Stimulated activated CD4-positive, alpha-beta T cell treated with anti-CD3 and anti-CD28 coated beads, TNF-alpha, amount 100 ng/mL, for 24 hours (primary cell): ENCODE measurements at places on chromosomes 5 and 9.

DNA sequence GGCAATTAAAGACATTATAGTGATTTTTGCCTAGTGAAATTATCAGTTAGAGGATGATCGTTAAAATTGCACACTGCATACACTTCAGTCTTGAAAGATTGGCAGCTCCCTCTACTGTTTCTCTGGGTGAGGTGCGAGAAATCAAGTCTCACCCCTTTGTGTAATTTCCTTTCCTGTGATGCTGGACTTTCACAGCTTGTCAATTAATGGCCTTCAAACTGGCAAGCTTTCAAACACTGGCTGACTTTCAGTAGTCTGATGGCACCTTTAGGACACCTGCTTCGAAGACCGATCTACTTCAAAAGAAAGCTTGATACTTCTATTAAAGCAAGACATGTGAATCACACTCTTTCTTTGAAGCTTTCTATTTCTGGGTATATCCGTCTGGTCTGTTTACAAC is 706.7 kb upstream of the PTPRD start:
- DNase-seq = no peak

GRCh38 chr5:73523861-73524260 is 25.6 kb downstream of the BTF3 start:
- no peak for DNase-seq

GRCh38 chr9:69888856-69889585 is 68.4 kb downstream of the CFAP95 start:
- no peak for DNase-seq

- DNase-seq = no peak
These were observed 113.0 kb downstream of the KLHL3 start for GRCh38 chr5:137622850-137623249.

GRCh38 chr5:36383942-36384341 is 82.2 kb upstream of the RANBP3L start:
- DNase-seq = no peak

DNA sequence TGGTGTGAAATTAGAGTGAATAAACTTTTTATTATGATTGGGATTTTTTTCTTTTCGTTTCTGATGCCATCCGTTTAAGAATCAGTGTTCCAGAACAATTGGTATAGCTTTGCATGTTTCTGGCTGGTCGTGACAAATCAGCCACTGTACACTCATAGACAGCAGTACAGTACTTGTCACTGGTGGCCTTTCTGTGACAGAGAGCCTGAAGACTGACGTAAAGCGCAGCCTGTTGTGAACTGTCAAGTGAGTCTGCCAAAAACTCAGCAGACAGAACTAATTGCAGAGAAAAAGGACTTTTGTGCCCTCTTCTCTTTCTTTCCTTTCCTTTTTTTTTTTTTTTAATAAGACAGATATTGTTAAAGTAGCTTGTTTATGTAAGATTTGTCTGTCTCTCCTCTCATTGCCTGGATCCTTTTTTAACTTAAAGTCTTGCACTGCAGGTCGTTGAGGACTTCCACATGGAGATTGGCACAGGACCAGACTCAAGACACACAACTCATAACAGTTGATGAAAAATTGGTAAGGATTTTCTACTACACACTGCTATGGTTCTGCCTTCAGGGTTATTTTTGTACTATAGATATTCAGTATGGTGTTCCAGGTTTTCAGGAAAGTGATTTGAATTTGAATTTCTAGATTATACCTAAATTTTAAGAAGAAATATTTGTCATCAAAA is 42.7 kb downstream of the NDUFS4 start:
- DNase-seq = no peak

DNA sequence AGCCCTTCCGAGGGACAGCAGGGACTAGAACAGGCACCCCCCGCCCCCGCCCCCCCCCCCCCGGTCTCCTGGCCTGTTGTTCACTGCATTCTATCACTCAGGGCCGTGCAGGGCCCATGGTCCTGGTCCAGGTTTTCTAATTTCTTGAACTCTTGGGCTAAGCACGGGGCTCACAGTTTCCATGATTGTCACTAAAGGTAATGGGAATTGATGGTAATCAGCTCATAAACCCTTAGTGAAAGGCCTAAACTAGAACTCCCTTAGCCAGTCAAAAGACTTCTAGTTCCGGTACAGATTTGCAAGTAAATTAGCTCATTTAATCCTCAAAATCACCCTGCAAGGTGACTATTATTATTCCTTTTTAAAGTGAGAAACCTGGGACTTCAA is 14.7 kb upstream of the PWWP2A start:
- no peak for DNase-seq

GRCh38 chr5:63439537-63439936 is 522.7 kb downstream of the HTR1A start:
- no peak for DNase-seq

DNA sequence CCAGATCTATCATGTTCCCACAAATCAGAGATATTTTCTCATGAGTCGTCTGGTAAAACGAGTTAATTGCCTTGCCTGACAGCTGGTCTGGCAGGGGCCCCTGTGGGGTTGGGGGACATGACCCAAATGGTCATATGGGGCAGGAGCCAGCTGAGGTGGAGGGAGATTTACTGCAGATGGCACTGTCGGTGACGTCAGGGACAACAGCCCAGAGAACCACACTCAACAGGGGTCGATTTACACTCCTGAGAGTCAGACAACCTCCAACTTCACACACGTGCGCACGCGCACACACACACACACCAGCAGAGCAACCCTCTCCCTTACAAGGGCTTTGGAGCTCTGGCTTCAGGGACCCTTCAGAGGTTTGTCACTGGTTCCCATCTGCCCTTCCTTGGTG is 23.4 kb upstream of the GABRP start:
- DNase-seq = no peak

GRCh38 chr5:149434162-149435014 is 55.3 kb upstream of the IL17B start:
- DNase-seq = peak; percentile 36

GRCh38 chr9:70392850-70393249 is 21.6 kb downstream of the KLF9 start:
- DNase-seq = no peak

GRCh38 chr9:28720746-28721145 is 1147.5 kb upstream of the C9orf72 start:
- no peak for DNase-seq

- DNase-seq = no peak
These were observed 205.8 kb downstream of the GABBR2 start for GRCh38 chr9:98502976-98503325.

DNA sequence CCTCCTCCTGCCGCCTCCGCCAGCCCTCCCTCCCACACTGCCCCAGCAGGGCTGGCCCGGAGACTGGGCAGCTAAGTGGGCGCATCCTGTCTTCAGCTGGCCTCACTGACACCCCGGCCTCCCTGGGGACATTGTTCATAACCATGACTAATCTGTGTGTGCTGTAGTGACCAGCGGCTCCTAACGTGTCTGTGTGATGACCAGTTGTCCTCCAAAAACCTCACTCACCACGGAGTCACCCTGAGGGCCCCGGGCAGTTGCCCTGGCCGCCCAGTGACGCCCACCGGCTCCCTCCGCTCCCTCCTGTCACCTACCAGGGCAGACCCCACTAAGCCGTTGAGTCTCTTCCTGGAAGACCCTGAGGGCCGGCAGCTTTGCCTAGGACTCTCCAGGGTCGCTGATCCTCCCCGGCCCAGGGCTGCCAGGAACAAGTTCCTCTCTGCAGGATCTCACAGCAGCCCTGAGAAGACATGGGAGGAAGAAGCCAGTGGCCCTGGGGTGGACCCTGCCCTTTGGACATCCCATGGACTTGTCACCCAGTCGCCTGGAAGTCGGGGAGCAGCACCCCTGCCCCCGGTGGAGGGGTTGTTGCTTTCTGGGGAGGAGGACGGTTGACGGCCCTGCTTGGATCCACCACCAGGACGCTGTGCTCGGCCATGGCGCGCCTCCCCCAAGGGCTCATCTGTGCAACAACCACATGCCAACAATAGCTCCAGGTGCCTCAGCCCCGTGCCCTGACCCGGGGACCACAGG is 110.2 kb upstream of the LMX1B start:
- DNase-seq = no peak

GRCh38 chr9:119273325-119273904 is 95.8 kb downstream of the BRINP1 start:
- DNase-seq = no peak

GRCh38 chr9:130049431-130050210 is 4.1 kb upstream of the GPR107 start:
- DNase-seq = no peak

- no peak for DNase-seq
These were observed 89.0 kb downstream of the NLN start for GRCh38 chr5:65811004-65811403.

DNA sequence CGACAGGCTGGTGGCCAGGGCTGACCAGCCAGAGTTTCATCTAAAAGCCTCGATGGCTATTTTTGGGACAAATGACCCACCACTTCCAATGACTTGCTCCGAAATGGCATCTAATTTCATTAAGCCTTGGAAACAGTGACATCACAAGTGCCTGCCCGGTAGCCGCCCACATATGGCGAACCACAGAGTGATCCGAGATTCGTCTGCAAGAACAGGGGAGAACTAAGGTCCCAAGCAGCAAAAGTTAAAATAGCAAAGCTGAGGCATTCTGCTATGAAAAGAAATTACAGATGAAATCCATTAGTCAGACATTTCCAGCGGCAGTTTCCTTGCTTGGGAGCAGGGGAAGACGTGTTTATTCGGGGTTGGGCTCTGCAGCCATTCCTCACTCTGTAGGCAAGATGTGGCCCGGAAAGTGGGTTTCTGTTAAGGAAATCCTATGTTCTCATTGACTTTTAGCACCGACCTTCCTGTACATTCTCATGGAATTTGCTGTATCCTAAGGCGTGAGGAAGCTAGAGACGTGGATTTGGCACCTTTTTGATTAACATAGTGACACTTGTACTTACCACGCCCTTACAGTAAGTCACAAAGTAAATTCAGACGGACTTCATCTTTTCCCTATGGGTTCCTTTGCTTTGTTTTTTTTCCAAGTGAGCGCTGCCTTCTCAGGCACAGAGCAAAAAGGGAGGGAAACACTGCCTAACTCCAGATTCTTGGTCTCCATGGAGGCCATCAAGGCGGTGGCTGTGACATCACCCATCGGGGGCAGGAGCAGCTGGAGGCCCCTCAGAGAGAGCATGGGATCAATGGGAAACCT is 45.1 kb downstream of the ERGIC1 start:
- peak; percentile 35 for DNase-seq

- no peak for DNase-seq
These were observed 118.7 kb upstream of the CD180 start for GRCh38 chr5:67315082-67315989.

DNA sequence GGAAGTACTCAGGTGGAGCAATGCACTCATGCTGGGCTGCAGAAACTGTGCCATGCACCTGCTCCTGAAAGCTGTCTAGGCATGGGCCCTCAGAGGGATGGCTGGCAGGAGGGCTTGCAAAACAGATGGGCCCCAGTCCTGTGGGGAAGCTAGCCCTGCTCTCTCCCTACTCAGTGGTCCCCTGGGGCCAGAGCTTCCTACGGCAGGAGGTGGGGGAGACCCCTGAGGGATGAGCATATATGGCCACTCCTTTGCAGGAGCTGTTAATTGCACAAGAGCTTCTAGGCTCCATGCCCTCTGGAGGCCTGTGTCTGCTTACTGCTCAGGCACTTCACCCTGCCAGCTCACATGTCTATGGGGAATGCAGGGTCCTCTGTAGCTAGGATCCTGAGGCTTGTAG is 545.3 kb upstream of the PTPRD start:
- DNase-seq = no peak
